ENCODE measurements at places on chromosomes 5 and 9.

- DNase-seq, result peak; percentile 31
Measured at GRCh38 chr5:149035372-149035790, 27.5 kb downstream of the SH3TC2 start.

- DNase-seq, result peak; percentile 20
Measured at GRCh38 chr5:14809369-14810155, 62.0 kb downstream of the ANKH start.

DNA sequence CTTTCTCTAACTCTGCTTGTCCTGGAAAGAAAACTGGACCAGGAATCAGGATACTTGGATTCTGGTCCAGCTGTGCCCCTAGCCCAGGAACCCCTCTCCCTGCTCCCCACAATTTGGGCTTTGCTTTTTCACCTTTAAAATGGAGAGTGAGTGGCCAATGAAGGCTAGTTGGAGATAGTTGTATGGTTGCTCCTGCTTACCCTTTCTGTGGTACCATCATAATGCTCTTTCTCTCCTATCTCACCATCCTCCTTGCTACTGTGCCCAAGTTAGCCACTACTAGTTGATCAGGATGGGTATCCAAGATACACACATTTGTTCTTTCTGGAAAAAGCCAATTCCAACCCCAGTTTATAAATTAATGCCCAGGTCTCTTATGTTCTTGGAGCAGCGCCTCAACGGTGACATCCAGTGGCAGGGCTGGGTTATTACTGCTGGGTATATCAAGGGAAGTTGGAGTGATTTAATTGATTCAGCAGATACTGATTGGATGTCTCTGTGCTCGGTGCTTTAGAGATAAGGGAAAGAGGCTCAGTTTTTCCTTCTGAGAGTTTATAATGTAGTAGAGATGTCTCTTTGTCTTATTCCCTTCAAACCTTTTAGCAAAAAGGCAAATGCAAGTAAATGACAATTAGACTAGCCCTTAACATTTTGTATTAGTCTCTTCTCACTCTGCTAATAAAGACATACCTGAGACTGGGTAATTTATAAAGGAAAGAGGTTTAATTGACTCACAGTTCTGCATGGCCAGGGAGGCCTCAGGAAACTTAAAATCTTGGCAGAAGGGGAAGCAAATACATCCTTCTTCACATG, 38.5 kb downstream of the FAXDC2 start:
- DNase-seq, result no peak

- no peak for DNase-seq
Measured at GRCh38 chr9:114351932-114352331, 22.3 kb downstream of the ORM2 start.

GRCh38 chr5:3535414-3536211, 60.0 kb upstream of the IRX1 start:
- DNase-seq, result no peak

GRCh38 chr5:15132816-15133405, 261.3 kb upstream of the ANKH start:
- no peak for DNase-seq

DNA sequence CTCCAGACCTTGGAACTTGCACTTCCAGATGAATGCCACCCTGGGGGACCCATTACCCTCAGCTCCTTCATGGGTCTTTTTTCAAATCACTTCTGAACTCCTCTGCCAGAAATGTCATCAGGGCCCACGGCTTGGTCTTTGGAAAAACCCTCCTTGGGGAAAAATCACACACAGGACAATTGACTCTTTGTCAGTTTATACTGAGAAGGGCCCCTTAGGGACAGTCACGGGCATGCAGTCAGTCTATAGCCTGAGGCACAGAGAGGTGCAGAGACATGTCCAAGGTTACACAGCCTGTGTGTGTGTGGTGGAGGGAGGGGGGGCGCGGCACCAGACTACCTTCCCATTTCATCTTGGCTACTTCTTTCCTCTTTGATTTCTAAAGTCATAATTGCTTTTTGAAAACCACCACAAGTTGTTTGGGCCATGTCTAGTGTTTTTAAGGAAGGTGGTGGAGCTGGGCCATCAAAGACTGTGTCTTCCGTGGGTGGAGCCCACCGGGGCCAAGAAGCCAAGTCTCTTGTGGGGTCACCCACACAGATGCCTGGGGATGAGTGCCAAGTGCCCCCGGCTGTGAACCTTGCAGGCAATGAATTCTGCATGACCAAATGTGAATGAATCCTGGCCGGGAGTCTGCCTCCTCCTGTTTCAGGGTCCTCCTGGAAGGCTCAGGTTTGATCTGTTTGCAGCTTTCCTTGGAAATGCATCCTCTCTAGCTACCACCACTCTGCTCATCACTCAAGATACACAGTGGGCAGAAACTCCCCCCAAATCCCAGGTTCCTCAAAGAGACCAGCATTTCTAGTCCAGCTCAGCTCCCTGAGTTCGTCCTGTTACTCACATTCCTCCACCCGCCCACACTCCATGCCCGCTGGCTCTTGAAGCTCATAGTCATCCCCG, 200.1 kb upstream of the TBC1D2 start:
- DNase-seq, result no peak

GRCh38 chr9:26863074-26863473, 29.5 kb downstream of the CAAP1 start:
- DNase-seq, result no peak

GRCh38 chr9:32741706-32742105, 41.6 kb upstream of the TMEM215 start:
- DNase-seq, result no peak

DNA sequence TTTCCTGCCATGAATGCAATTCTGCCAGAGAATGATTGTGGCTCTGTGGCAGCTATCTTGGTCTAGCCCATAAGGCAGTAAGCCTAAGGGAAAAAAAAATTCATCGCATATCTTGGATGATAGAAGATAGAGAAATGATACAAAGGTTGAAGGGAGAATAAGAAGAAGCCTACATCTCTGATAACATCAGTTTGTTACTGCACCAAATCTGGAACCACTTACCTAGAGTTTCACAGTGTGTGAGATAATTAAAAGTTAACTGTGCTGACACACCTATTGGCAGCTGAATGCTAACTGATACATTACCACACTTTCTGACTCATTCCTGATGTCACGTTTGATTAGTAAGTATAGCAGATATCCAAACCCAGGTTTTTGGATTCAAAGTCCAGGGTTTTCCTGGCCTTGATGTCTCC, 91.6 kb upstream of the TAF11L2 start:
- DNase-seq, result no peak

GRCh38 chr9:77556396-77556795, 91.7 kb downstream of the GNA14 start:
- DNase-seq, result no peak

DNA sequence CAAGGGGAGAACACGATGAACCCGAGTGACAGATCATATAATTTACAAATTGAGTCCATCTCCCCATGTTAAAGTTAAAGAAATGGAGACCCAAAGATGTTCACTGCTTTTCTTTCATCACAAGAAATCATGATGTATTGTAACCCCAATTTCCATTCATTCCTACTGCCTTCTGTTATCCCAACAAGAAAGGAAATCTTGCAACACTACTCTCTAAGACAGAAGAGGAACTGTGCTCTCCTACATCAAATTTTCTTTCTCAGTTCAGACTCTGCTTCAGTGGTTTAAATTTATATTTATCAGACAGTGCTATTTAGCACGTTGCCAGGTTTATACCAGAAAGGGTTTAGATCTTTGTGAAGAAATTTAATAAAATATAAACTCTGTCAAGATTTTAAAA, 83.8 kb upstream of the RASA1 start:
- DNase-seq, result no peak

GRCh38 chr9:114303977-114304376, 18.9 kb upstream of the ORM1 start:
- no peak for DNase-seq

DNA sequence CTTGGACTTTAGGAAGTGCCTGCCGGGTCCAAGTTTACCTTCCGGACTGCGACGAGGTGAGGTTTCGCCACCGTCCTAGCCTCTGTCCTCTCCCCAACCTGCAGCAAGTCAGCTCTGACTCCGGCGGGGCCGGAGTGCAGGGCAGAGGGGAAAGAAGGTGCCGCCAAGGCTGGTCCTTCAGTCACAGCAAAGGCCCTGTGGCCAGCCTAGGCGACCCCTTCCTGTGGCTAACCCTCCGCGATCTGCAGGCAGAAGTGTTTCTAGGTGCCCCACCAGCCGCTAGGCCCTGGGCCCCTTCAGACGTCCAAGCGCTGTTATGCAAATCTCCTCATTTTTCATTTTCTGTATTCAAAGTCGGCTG, 11.1 kb upstream of the NKX2-5 start:
- DNase-seq, result no peak

- DNase-seq, result peak; percentile 50
Measured at GRCh38 chr5:89128092-89128491, 245.1 kb upstream of the MEF2C start.
